ENCODE measurements at places on chromosomes 6 and 20.

DNA sequence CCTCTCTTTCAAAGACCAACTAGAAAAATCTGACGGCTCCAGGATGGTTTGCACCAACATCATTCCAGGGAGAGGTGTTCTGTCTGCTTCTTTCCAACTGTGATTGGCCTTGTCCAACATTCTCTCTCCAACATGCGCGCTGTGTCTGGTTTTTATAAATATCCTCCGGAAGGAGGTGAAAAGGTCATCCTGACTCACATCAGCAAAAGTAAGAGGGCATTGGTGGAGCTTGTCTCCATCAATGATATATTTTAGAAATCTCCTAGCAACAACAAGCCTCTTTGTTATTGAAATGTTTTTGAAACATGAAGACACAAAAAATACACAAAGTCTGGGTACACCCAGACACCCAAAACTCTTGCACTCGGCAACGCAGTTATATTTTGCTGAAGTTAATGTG, 475.3 kb upstream of the JARID2 start:
- DNase-seq = no peak

DNA sequence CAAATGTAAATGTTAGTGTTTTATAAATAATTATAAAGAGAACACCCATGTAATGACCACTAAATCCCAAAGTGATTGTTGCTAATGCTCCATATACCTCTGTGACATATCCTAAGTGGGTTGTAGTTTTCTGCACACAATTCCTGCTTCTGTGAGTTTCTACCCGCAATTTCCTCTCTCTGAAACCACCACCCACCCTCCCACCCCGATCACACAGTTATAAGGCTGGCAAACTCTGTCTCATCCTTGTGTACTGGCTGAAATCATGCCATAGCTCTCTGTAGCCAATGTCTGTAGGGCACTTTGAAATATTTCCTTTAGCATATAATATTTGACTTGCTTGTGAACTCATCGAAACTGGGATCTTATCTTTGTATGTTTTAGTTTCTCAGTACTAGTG, 236.6 kb downstream of the PLCB1 start:
- no peak for DNase-seq

- no peak for DNase-seq
Observed at GRCh38 chr20:46276531-46276930, 31.8 kb downstream of the CDH22 start.

- DNase-seq = no peak
Observed at GRCh38 chr20:51258582-51259165, 235.8 kb upstream of the KCNG1 start.

GRCh38 chr6:32111424-32112066, 2.4 kb upstream of the TNXB start:
- DNase-seq = no peak

GRCh38 chr6:42175860-42176259, 2.7 kb downstream of the GUCA1A start:
- DNase-seq = no peak

DNA sequence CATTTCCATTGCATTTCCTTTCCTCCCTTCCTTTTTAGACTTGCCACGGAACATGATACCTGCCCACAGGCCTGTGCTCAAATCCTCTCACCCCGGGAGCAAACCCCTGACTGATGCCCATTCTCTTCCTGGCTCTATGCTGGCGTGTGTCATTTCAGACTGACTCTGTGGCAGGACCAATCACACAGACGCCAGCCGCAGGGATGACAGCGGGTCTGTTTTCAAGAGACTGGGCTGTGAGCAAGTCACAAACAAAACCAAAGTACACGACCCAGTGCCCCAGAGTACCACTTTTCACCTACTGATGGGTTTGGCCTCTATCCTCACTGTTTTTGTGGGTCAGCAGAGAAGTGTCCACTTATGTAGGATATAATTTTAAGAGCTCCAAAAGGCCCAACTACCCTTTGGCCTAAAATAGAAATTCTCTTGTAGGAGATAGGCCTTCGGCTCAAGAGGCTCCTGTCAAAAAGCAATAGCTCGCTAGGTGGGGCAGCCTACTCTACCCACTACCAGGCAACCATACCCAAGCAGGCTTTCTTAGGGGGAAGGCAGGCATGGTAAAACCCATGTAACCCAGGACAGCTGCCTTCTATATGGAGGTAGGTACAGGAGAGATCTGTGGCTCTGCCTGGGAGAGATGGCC, 215.7 kb downstream of the CDC5L start:
- no peak for DNase-seq

- DNase-seq = no peak
Observed at GRCh38 chr6:170288852-170289179, 2.1 kb downstream of the DLL1 start.

- no peak for DNase-seq
Observed at GRCh38 chr20:32124916-32125454, 15.5 kb downstream of the TM9SF4 start.

DNA sequence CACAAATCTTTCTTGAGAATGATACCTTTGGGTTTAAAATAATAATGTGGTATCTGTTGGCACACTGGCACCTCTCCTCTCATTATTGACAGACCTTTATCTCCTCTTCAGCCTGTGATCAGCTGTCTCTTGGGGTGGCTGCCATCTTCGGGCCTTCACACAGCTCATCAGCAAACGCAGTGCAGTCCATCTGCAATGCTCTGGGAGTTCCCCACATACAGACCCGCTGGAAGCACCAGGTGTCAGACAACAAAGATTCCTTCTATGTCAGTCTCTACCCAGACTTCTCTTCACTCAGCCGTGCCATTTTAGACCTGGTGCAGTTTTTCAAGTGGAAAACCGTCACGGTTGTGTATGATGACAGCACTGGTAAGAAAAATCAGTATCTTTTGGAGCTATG, 232.8 kb downstream of the GRIK2 start:
- DNase-seq = no peak

GRCh38 chr6:56343295-56343694, 95.9 kb upstream of the COL21A1 start:
- no peak for DNase-seq

DNA sequence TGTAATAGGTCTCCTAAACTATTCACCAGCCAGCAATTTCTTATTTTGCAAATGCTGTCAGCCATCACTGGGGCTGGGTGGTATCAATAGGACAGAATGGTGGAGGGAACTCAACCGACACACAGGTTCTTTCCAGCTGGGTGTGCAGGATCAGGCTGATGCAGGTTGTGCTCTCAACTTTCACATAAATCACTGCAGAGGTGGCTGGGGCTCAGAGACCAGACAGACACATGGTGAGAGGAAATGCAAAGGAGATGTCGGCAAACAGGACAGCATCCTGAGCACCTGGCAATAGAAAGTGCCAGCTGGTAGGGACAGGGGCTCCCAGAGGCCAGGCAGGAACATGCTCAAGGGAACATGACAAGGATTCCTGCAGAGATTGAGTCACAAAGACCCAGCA, 254.9 kb downstream of the SOD2 start:
- DNase-seq = no peak

DNA sequence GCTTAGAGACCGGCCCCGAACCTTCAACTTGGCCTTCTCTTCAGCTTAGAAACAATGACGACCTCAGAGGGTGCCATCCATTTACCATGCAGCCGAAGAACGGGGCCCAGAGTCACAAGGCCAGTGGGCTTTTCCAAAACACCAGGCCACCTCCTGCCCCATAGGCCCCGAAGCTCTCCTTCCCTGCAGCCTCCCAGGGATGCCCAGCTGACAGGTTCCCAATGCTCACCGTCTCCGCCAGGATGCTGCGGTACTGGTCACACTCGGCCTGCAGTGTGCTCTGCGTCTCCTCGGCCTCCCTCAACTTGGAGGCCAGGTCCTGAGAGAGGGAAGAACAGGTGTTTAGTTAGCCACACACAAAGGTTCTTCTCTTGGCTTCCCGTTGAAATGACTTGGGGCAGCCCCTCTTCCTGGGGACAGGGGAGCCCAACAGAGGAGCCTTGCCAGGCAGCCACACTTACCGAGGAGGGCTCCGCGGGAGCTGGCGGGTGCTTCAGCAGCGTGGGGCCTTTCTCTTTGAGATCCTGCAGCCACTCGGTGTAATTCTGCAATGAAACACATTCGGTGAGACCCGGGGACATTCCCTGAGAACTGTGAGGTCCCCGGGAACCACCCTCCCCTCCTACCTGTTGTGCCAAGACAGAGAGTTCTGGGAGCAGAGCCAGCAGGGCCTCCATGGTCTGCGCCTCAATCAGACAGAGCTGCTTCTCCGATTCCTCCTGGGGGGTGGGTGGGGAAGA, 51.5 kb downstream of the DSTN start:
- no peak for DNase-seq

All from iPS DF 19.7 (cell line).